ENCODE measurements at places on chromosomes 1 and 21. TPM values are rescaled to one million over a fixed set of nuclear protein-coding genes. Genes with fewer than 3 reads are reported as not detected.

The TLR5 gene
- polyA plus RNA-seq, result 0.25 TPM

- peak; percentile 39 for DNase-seq
Observed at GRCh38 chr1:231408528-231409094, 13.5 kb downstream of the EGLN1 start.

DNA sequence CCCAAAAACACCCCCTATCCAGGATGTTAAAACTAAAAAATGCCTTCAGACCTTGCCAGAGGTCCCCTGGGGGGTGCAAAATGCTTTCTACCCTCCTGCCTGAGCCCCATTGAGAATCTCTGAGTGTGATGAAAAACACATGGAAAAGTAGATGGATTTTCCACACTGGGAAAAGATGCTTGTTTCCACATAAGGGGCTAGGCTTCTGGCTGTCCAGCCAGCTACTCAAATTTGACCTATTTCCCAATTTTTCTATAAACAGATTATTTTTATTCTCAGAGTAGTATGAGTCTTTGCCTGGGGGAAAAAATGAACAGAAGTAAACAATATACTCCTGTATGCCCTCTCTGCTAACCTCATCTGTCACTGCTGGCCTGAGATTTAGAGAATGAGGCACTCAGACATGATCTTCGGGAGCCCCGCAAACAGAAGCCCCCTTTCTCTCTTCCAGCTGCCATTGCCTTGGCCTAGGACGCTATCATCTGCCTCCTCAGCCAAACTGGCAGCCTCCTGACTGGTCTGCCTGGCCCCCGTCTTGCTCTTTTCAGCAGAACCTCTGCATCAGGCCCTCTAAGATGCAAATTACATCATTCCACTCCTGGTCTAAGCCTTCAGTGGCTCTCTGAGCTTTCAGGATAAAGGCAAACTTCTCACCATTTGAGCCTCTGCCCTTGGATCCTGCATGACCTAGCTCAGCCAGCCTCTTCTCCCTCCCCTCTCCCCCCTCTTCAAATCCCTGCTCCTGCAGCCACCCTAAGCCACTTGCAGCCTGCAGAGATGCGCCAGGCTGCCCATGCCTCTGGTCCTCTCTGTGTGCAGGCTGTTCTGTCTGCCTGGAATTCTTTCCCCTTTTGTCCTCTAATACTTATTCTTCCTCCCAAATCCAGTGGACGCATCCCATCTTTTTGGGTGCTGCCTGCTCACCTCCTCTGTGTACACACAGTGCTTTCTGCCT is 39.7 kb upstream of the TMEM125 start:
- no peak for DNase-seq

DNA sequence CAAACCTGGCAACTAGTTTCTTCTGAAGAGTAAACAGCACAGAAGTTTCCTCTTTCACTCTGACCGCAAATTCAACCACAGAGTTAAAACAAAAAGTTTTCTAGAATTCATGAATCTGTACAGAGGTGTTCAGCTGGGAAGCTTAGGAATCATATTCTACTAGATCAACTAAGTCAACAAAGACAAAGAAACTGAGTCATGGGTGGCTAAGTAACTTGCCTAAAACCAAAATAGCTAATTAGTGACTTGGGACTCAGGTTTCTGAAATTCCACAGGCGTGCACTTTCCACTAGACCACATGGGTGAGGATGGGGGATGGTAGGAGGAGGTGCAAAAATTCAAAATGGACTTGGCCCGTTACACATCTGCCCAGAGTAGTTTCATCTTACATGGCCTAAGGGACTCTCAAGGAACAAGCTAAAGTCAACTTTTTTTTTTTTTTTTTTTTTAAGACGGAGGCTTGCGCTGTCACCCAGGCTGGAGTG is 25.8 kb downstream of the PTPN14 start:
- no peak for DNase-seq

- peak; percentile 60 for DNase-seq
Observed at GRCh38 chr1:23184212-23184934, 15.7 kb upstream of the LUZP1 start.

- peak; percentile 88 for DNase-seq
Observed at GRCh38 chr1:10210841-10211804, 753 bp downstream of the KIF1B start.

The TCHH gene
- polyA plus RNA-seq, result not detected

The CFHR1 gene
- polyA plus RNA-seq, result 0.13 TPM
